ENCODE measurements at places on chromosomes 7 and 10.
A peak's percentile ranks its signal among the peaks of the same experiment; 100 is the strongest.

DNA sequence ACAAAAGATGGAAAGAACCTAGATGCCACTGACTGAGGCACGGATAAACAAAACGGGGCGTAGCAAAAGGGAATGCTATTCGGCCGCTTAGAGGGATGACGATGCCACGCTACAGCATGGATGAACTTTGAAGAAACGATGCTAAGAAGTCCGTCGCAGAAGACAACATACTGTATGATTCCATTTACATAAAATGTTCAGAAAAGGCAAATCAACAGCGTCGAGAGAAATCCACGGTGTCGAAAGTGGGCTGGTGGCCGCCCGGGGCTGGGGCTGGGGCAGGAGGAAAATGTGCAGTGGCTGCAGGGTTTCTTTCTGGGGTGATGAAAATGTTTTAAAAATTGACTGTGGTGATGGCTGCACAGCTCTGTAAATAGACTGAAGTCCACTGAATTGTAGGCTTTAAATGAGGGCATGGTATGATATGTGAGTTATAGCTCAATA lies 24.1 kb downstream of the GNA12 start:
- DNase-seq: no peak

DNA sequence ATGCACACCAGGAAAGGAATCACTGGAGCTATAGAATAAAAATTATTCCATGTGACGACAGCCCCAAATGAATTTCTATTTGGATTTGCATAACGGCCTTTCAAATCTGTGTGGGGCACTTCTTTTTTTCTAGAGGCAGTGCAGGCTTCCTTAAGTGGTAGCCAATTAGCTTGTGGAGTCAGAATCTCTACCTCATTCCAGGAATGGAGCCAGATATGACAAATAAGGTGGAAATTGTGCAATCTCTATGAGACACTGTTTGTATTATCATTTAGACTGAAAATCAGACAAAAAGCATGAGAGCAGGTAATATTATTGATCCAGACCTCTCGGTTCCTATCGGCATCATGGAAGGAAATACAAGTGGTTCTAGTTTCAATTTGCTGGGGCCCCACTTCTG lies 78.7 kb downstream of the BEND7 start:
- DNase-seq: no peak

- DNase-seq: peak; percentile 15
Observed at GRCh38 chr10:110733218-110733952, 89.2 kb downstream of the RBM20 start.

DNA sequence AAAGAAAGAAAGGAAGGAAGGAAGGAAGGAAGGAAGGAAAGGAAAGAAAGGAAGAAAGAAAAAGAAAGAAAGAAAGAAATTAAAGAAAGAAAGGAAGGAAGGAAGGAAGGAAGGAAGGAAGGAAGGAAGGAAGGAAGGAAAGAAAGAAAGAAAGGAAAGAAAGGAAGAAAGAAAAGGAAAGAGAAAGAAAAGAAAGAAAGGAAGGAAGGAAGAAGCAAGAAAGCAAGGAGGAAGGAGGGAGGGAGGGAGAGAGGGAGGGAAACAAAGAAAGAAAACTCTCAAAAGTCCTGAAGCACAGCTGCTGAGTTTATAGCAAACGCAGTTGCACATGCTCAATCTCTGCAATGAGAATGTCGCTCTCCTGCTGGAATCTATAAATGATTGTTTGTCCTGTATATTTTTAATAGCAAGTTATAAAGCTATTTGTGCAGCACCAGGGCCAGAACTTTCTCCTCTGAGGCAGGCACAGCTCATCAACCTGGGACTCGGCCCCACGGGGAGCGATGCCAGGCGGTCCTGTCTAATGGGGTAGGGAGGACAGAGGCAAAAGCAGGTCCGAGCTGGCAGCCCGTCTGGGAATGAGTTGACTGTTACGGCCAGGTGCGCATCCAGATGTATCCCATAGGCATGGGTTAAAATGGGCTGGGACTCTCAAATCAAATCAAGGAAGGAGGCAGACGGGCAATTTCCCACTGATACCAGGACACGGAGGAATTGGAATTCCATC lies 118.0 kb upstream of the PFKP start:
- DNase-seq: no peak
